CD4-positive, alpha-beta T cell treated with Interleukin-17A for 1 hour (primary cell): ENCODE measurements at places on chromosomes 6 and 20.

GRCh38 chr20:51678026-51678697, 90.0 kb downstream of the ATP9A start:
- DNase-seq = no peak

- no peak for DNase-seq
Observed at GRCh38 chr6:121491576-121491975, 56.1 kb downstream of the GJA1 start.

- no peak for DNase-seq
Observed at GRCh38 chr6:15102241-15102640, 143.6 kb upstream of the JARID2 start.

DNA sequence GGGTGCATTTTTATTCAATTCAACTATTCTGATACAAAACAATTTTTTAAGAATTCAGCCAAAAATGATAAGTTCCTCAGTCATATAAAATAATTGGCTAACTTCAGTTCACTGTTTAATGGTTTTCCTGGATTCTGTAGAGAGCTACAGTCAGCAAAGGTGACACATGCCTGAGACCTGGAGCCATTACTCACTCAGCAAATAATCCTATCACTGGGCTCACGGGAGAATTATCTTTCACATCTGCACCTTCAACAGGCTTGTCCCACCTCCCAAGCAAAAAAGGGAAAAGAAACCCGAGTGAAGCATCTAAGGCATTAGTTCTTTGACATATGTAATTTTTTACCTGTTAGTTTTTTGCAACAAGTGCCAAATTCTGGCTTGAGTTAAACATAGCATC, 34.9 kb upstream of the FOXA2 start:
- no peak for DNase-seq

GRCh38 chr20:23149623-23150279, 63.6 kb upstream of the CD93 start:
- no peak for DNase-seq

GRCh38 chr20:59246691-59247400, 53.6 kb upstream of the EDN3 start:
- no peak for DNase-seq

GRCh38 chr6:108568551-108569305, 8.0 kb downstream of the FOXO3 start:
- no peak for DNase-seq

- no peak for DNase-seq
Observed at GRCh38 chr6:132414322-132414721, 13.0 kb upstream of the MOXD1 start.

GRCh38 chr6:141359953-141360352, 772.8 kb upstream of the GJE1 start:
- DNase-seq = no peak

DNA sequence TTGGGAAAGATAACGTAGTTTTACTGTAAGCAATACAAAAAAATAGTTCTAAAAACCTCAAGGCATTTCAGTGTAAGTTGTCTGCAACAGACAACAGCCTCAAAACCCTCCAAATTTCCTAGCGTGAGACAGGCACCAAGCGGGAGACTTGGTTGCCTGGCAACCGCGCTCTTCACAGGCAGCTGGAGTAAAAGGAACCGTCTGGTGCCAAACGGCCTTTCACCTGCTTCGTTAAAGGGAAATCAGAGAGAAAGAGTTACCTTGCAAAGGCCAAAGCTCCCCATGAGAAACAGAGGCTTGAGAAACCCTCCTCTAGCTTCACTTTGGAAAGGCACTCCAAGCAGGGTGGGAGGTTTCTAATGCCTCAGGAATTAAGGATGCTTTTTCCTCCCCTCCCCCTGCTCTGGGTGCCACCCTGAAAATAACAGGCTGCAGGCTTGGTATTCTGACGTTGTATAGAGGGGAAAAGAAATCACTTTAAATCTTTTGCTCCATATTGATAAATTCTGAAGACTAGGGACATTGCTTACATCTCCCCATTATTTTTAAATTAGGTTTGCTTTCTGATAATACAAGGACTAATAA, 129.7 kb upstream of the UFL1 start:
- no peak for DNase-seq

GRCh38 chr20:23096097-23096496, 10.0 kb upstream of the CD93 start:
- DNase-seq = no peak

GRCh38 chr6:156154896-156155295, 622.3 kb upstream of the ARID1B start:
- no peak for DNase-seq

DNA sequence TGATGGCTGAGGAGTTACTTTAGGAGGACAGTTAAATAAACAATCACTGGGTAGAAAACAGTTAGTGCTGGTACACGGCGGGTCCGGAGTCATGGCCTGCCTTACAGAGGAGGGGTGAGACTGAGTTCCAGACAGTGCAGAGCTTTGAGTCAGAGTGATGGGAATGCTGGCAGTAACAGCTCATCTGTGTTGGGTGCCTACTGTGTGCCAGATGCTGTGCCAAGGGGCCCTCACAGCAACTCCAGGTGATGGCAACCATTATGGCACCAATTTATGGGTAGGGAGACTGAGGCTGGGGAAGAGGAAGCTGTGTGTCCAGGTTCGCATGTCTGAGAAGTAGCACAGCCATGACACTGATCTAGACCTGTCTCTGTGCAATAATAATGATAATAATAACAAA, 132.6 kb downstream of the CEBPB start:
- no peak for DNase-seq

GRCh38 chr6:62998022-62998421, 213.2 kb upstream of the FKBP1C start:
- no peak for DNase-seq

GRCh38 chr6:16600026-16600425, 161.2 kb downstream of the ATXN1 start:
- peak; percentile 6 for DNase-seq

- DNase-seq = no peak
Observed at GRCh38 chr6:107418118-107418517, 41.2 kb downstream of the PDSS2 start.

DNA sequence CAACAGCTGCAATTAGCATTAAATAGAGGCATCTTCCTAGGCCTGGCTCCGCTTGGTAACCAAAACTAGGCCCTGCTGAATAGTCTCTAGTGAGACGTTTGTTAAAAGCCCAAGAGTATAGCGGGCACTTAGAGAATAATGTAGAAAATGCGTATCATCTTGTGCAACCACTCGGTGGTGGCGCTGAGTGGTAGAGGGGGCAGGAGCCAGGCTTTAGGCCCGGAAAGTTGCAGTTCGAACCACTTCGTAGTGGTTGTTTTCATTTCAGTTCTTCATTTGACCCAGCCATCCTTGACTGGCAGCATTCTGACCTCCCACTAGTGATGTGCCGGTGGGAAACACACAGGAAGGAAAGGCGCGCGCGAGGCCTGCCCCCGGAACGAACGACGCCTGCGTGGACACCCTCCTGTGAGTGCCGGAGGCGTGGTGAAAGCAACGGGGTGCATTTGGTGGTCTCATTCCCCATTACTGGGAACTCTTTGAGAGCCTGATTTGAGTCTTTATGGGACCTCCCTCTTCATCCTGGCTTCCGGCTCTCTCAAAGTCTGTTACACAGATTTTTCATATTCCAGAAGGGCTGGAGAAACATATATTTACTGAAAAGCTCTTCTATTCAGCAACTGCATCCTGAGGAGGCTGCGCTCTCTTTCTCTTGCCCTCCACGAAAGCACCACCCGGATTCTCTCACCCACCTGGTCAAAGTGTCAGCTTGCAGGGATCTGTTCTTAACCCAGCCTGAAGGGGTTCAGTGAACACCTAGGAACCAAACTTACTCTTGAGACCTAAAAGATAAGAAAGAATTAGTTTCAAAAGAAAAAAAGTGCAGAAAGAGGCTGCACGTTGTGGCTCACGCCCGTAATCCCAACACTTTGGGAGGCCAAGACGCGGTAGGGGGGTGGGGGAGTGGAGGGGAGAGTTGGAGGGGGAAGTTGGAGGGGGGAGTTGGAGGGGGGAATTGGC, 18.2 kb downstream of the GPX5 start:
- DNase-seq = peak; percentile 21

DNA sequence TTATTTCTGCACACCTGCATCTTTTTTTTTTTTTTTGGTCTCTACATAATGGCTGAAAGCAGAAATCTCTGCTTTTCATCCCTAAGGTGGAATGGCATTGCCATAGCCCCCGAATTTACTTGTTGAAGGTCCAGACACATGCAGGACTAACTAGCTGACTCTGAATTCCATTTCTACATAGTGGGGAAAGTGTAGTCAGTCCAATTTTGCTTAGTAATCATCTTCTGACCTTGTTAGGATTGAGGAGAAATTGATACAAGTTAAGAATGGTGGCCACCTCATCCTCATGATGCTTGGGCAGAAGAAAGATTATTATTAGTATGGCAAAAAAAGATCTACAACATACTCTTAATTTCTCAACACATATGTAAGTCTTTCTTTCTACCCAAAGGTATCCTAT, 16.4 kb upstream of the FAM83B start:
- no peak for DNase-seq

DNA sequence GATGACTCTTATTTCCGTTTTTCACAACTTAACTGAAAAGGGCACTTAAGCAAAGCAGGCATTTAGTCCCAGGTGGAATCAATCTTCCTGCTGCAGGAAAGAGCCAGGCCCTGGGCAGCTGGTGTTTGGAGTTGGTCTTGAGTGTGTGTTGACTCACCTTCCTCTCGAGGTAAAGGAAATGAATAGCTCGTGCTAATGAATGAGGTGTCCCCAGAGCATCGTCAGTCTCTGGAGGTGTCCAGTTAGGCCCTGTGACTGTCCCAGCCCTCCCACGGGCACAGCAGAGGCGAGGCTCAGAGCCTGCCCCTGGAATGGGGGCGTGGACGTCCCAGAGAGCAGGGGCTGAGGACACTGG, 277.7 kb downstream of the NRN1 start:
- DNase-seq = no peak

DNA sequence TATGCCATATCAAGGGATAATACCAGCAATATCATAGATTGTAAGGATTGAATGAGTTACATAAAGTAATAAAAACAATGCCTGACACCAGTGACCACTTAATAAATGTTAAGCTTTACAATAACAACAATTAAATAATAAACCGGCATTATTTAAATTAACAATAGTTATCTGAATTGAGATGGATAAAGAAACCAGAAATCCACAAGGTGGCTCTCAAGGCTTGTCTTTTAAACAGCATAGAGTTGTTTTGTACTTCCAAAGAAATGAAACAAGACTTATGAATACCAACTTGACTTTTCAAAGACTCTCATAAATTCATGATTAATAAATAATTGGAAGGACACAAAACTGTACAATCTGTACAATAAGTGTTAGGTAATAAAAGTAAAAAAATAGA, 203.1 kb downstream of the ASCC3 start:
- DNase-seq = no peak

- no peak for DNase-seq
Observed at GRCh38 chr20:20932156-20932555, 174.0 kb downstream of the LINC00237 start.

DNA sequence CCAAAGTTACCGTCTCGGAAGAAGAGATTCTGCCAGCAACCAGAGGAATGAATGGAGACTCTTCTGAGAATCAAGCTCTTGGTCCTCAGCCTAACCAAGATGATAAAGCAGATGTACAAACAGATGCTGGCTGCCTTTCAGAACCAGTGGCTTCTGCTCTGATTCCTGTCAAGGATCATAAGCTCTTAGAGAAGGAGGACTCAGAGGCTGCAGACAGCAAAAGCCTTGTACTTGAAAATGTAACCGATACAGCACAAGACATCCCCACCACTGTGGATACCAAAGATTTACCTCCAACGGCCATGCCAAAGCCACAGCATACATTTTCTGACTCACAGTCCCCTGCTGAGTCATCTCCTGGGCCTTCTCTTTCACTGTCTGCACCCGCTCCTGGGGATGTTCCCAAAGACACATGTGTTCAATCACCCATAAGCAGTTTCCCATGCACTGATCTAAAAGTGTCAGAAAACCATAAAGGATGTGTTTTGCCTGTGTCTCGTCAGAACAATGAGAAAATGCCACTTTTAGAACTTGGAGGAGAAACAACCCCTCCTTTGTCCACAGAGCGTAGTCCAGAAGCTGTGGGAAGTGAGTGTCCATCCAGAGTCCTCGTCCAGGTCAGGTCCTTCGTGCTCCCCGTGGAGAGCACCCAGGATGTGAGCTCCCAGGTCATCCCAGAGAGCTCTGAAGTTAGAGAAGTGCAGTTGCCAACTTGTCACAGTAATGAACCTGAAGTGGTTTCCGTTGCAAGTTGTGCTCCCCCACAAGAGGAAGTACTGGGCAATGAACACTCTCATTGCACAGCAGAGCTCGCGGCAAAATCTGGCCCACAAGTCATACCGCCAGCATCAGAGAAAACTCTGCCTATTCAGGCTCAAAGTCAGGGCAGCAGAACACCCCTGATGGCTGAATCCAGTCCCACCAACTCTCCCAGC, 109.6 kb downstream of the RTN4IP1 start:
- DNase-seq = peak; percentile 84

- no peak for DNase-seq
Observed at GRCh38 chr6:124164343-124164742, 360.7 kb downstream of the NKAIN2 start.

DNA sequence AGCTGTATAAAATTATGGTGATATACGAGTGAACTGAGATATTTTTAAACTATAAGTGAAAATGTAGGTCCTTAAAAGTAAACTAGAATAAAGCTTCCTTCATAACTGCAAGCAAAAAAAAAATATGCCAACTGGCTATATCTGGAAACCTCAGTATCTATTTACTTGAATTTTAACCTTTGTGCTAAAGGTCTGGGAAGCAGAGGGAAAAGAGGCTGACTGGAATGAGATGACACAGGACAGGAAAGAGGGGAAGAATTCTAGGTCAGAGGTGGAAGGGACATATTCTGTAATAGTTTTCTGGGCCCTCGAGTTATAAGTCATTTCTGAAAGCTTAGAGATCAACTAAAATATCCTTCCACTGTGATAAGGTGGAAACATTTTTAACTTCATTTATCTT, 46.8 kb downstream of the AIG1 start:
- no peak for DNase-seq

- DNase-seq = no peak
Observed at GRCh38 chr20:17108896-17109295, 117.9 kb upstream of the PCSK2 start.

GRCh38 chr6:28673787-28674671, 148.3 kb downstream of the GPX5 start:
- DNase-seq = peak; percentile 8
